MV-4-11 (cell line): ENCODE measurements at places on chromosomes 5 and 9.

- peak; percentile 12 for DNase-seq
These were observed 81.0 kb downstream of the MRPL36 start for GRCh38 chr5:1718669-1719068.

- no peak for DNase-seq
These were observed 6.7 kb downstream of the PTCH1 start for GRCh38 chr9:95509851-95510708.

DNA sequence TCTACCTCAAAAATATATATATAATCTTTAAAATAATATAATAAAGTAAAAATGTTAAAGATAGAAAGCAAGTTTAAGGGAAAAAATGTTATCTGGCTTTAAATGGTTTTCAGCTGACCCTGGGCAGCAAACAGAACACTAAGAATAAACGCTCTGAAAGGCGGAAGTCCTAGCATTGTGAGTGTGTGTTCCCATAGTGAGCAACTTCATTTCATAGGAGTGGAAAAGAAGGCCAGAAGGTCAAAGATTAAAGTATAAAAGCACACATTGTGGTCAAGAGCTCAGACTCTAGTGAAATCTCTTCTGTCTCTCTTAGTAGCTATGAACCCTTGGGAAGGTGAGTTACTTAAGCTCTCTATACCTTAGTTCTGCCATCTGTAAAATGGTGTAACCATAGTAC, 374.4 kb downstream of the ENC1 start:
- DNase-seq = no peak

- DNase-seq = no peak
These were observed 720 bp downstream of the NOTCH1 start for GRCh38 chr9:136544964-136545691.

DNA sequence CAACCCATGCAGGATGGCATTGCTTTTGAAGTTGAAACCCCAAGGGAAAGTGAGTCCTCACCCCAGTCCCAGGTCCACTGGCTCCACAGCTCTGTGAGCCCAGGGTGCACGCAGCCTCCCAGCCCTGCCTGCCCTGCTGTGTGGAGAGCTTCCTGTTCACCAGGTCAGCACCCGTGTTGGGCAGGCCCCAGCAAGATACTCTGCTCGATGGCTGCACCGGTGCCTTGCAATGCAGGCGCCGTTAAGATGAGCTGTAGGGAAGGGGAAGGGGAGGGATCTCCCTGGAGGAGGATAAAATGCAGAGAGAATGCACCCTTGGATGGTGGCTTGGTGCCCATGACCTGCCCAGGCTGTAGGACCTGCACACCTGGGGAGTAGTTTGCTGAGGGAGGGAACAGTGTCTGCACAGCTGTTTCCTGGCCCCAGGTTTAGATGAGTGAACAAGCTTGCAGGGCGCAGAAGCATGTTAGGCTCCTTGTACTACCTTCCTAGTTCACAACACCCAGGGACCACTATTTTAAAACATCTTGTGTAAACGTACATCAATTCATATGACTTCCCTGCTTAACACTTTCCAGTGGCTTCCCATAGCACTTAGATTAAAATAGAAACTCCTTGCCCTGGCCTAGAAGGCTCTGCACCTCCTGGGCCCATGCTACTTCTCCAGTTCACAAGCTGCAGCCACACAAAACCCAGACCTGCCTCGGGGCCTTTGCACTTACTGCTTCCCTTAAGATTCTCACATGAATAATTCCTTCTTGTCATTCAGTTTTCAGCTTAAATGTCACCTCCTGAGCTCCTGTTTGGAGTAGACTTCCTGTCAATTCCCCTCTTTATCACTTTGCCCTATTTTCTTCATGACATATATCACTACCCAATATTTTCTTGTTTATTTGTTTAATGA, 19.6 kb downstream of the FAT2 start:
- DNase-seq = no peak

DNA sequence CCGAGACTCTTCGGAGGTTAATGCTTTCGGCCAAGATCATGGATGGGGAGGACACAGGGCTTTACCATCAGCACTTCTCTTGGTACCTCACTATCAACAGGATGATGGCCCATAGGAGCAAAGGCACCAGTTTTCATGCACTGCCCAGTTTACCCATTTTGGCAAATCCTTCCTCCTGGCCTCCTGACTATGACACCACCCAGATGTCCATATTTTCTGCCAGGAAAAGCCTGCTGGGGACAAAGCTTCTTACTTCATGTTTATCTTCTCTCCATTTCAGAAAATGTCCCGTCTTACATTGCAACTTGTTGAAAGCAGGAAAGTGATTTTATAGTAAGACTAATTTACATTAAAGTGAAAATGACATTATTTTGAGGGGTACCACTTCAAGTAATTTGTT, 61.4 kb upstream of the GAS1 start:
- no peak for DNase-seq

DNA sequence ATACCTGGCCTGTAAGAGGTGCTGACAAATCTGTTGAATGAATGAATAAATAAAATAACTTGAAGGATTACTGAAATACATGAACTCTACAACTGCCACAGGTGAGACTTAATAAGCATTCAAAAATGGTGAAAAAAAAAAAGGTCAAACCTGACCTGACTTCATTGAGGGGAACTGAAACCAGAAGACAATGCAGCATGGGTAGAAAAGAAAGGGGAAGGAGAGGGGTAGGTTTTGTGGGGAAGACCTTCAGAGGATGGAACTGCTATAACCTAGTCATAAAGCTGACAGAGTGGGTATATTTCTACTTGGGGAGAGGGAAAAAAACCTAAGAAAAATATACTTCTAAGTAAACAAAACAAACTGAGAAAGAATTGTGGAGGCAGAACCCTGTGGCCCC, 56.6 kb downstream of the RASEF start:
- DNase-seq = peak; percentile 77

- DNase-seq = no peak
These were observed 105.1 kb downstream of the SERINC5 start for GRCh38 chr5:80150731-80151130.

GRCh38 chr5:143977891-143978461, 166.0 kb downstream of the HMHB1 start:
- no peak for DNase-seq

GRCh38 chr5:154445422-154446194, at the start of gene SAP30L:
TSS of gene SAP30L (plus strand) at chr5:154445997. CDS start at chr5:154446605, 608 bp downstream.
- peak; percentile 92 for DNase-seq

GRCh38 chr5:82673057-82673809, 395.1 kb upstream of the RPS23 start:
- no peak for DNase-seq

DNA sequence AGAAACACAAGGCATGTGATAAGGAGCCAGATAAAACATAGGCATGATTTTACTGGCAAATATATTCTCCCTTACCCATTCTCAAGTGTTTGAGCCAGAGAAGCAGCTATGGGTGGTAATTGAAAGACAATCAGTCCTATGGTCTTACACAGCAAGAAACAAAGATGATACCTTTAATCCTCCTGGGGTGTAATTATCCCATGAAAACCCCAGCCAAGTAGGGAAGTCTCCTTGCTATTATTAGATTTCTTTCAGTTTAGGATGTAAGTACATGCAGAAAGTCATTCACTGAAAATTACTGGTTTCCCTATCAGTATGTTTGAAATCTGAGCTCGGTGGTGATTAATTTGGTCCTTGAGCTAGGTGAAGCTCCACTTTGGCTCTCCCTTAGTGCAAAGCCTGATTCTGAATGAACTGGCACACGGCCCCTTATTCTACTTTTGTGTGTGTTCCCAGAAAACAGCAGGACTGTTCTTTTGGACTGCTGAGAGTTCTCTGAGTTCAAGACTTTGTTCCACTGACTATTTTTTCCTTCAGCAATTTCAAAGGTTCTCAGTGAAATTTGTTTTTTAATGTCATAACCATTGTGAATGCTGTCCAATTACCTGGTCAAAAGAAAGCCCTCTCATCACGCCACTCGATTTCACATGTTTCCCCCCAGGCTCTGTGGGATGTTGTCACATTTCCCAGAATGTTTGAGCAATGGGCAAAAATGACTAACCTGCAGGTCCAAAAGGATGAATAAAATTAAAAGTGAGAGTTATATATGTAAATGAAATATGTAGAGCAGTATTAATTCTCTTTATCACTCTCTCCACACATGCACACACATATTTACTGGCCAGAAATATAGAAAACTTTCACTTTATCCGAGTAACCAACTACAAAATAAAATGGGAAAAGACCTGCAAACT, 343.0 kb downstream of the RAB3C start:
- DNase-seq = no peak

DNA sequence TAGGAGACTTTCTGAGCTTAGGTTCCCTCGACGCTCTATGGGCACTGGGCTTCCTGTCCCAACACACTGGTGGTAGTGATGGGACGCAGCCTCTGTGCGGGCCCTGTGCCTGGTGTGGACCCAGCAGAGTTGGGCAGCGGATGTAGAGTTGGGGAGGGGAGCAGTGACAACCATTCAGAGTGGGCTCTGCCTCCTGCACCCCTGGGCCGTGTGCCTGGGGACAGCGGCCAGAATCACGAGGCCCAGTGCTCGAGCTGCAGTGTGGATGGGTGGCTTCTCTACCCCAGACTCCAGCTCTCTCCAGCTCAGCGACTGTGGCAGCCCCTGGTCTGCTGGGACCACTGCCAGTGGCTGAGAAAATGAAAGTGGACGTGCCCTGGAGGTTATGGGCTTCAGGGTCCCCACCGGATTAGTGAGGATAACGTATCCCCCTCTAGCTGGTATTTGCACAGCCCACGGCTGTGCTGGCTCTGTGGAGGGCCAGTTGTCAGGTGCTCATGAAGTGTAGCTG, 18.6 kb downstream of the RXRA start:
- DNase-seq = no peak

- peak; percentile 41 for DNase-seq
These were observed 248.1 kb downstream of the CETN3 start for GRCh38 chr5:90161414-90161813.

DNA sequence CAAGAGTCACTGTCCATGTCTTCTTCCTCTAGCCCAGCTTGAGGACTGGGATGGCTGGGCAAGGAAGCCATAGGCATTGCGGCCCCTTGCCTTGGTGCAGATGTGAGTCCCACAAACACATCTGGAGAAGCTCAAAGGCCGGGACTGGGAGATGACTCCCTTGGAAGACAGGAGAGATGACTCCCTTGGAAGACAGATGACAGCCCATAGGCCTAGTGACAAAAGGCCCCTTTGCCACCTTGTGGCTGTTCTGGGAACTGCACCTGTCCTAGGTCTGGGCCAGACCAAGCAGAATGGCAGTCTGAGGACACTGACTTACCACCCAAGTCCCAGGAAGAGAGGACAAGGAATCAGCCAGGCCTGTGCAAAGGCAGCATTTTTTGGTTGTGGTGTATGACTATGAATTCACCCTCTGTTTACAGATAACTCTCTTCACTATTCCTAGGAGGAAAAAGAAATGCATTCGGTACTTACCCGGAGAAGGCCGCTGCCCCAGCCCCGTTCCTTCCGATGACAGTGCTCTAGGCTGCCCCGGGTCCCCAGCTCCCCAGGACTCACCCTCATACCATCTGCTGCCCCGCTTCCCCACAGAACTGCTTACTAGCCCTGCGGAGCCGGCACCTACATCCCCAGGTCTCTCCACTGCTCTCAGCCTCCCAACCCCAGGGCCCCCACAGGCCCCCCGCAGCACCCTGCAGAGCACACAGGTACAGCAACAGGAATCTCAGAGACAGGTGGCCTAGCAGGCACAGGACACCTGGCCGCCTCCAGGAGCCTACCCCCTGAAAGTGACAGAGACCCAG, 30.8 kb downstream of the SKP1 start:
- peak; percentile 61 for DNase-seq

GRCh38 chr5:138706655-138707480, 46.4 kb upstream of the CTNNA1 start:
- peak; percentile 72 for DNase-seq

DNA sequence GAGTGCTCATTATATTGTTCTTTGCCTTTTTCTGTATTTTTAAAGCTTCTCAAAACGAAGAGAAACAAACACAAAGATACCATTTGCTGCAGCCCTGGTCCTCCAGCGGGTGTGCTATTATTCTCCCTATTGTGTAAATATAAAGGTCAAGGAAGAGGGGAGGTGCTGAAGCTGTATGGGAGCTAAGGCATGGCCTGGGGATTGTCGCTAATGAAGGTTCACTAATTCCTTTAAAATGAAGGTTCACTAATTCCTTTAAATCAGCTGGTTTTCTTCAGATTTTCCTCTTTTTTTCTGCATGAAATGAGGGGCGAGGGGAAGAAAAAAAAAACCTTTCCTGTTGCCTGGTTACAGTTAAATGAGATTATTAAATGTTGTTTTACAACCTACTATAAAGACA, 74.5 kb upstream of the MAP1B start:
- no peak for DNase-seq

DNA sequence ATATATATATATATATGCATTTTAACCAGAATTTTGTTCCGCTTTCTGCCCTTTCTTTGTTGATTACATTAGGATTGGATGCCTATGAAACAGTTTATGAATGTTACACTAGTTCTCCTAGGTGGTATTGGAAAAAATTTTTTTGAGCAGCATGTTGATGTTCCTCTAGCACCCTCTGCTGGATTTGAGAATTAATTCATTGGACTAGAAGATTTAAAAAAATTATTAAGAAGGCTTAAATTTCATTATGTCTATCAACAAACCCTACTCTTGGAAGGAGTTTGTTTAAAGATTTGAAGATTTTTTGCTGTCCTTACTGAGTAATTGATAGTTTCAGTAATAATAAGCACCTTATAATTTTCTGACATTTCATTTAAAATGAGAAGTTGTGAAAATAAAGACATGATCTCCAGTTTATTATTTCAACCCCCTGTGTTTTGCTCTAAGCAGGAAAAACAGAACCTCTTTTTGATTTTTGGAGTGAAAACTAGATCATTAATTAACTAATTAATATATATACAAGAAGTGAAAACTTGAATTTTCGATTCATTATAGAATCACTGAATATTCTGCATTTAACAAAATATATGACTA, 89.6 kb downstream of the CCDC171 start:
- peak; percentile 43 for DNase-seq

- DNase-seq = no peak
These were observed 171.5 kb upstream of the IER5L start for GRCh38 chr9:129349665-129349947.

DNA sequence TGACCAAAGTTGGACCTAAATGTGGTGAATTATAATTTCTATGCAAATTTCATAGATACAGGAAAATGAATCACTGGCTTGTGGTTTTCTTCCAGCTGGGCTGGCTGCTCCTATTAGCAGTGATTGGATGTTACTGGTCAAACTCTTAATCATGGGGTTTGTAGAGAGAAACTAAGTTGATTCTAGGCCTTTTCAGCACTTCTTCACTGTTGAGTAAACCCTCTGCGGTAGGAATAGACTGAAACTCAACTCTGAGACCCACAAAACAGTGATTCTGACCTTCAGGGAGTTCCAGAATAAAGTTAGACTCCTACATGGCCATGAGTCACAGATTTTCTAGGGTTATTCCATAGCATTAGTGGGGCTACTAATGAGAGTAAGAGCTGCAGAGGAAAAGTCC, 47.9 kb upstream of the FKTN start:
- DNase-seq = peak; percentile 54

GRCh38 chr9:88628114-88628513, 93.1 kb downstream of the NXNL2 start:
- DNase-seq = no peak

GRCh38 chr9:136147890-136148714, 29.4 kb upstream of the TMEM250 start:
- DNase-seq = no peak

GRCh38 chr9:130008538-130008937, 34.5 kb downstream of the FNBP1 start:
- no peak for DNase-seq

GRCh38 chr5:10702040-10702629, 58.9 kb downstream of the DAP start:
- peak; percentile 61 for DNase-seq

GRCh38 chr9:33293782-33294181, 3.5 kb downstream of the NFX1 start:
- DNase-seq = no peak

GRCh38 chr5:111728941-111729340, 28.1 kb downstream of the NREP start:
- DNase-seq = no peak

GRCh38 chr5:14727428-14727865, 62.9 kb downstream of the OTULIN start:
- DNase-seq = peak; percentile 62
